ENCODE measurements at places on chromosomes 6 and 20.

GRCh38 chr6:22754061-22754460 lies 184.7 kb downstream of the HDGFL1 start:
- DNase-seq = no peak

DNA sequence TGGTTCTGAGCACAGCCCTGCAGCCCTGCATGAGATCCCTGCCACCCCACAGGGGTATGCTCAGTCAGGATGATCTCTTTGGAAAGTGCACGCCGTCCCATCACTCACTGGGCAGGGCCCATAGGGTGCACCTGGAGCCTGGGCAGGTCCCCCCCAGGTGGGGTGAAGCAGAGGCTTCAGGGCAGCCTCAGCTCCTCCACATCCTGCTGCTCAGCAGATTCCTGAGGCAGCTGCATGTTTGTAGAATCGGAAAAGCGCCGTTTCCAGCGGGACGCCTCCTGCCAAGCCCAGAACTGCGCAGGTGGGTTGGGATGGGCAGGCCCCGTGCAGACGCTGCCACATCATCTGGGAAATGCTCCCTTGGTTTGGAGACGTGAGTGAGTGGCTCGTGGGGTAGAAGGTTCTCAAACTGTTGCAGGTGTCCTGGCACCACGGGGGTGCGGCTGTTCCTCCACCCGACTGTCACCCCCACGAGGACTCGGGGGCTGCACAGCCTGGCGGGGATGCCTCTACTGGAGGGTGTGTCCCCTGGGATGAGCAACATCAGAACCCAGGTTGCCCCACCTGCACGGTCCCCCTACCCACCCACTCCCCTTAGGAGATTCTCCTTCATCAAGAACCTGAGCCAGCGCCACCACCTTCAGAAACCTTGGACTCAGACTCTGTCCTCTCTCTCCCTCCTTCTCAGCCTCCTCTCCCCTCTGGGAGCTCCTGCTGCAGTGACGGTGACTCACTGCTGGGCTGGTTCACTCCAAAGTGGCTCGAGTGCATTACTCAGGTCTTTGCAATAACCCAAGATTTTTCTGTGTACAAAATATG lies 334.1 kb downstream of the TAF4 start:
- no peak for DNase-seq

GRCh38 chr6:21748343-21749056 lies 154.9 kb downstream of the SOX4 start:
- no peak for DNase-seq

- no peak for DNase-seq
Observed at GRCh38 chr20:1822564-1823449, 72.4 kb upstream of the SIRPA start.

GRCh38 chr20:347317-347639 lies 367 bp downstream of the NRSN2 start:
- no peak for DNase-seq
